ENCODE measurements at places on chromosomes 5 and 9.

DNA sequence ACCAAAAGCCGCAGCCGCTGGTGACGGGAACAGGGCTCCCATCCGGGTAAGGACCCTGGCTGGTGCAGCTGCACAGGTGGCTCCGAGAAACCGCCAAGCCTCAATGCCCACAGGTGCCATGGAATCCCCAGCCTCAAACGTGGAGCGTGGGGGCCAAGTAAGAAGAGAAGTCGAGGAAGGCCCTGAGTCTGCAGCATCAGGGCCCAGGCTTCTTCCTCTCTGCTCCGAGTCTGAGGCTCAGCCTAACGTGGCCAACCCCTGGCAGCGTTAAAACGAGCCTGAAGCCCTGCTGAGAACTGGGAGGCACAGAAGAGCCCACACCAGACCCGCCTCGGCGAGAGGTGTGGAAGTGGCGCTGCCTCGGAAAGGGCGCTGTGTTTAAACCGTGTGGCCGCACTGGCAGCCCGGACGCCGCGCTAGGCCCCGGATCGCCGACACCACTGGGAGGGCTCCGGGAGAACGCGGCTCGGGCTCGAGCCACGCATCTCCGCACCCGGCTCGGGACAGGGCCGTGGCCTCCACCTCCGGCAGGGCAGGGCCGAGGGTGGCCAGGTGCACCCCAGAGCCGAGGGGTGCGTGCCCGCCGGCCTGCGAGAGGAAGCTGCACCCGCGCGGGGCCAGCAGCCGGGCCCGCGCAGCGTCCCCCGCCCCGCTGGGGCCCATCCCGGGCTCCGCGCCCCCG is 730 bp downstream of the ZMYND19 start:
- no peak for DNase-seq

DNA sequence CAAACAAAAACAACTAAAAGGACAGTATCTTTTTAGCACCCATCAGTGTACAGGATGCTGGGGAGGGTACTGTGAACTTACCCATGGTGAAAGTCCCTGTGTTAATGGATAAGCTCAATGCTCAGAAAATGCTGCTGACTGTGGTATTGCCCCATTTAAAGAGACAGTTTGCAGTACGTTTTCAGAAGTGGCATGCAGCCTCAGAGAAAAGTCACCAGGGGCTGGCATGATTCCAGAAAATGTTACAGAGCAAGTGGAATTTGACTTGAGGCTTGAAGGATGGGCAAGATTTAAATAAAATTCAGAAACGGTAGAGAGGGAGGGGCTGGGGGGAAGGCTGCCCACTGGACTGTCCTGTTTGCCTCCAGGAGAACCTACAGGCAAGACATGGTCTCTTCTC is 7.2 kb downstream of the S1PR3 start:
- DNase-seq: no peak

DNA sequence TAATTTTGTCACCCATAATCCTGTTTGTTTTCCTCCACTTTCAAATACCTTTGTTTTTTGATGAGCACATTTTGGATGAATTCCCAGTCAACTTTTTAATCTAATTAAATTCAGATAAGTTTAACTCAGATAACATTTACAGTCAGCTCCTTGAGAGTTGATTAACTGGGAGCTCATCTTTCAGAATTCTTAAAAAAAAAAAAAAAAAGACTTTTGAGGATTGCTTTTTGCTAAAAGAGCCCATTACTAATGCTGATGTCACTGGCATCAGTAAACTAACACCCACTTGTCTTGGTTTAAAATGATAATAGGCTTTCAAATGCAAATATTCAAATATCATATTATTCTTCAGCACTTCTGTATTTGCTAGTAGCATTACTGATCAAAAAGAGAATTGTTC is 47.1 kb upstream of the NFIB start:
- no peak for DNase-seq

GRCh38 chr5:170749911-170750431 is 33.6 kb upstream of the GABRP start:
- no peak for DNase-seq

All from activated CD4-positive, alpha-beta T cell treated with anti-CD3 and anti-CD28 coated beads for 1 hour (primary cell).